ENCODE measurements at places on chromosomes 6 and 20.

- DNase-seq: no peak
Measured at GRCh38 chr20:13717631-13718044, 67.1 kb downstream of the ESF1 start.

DNA sequence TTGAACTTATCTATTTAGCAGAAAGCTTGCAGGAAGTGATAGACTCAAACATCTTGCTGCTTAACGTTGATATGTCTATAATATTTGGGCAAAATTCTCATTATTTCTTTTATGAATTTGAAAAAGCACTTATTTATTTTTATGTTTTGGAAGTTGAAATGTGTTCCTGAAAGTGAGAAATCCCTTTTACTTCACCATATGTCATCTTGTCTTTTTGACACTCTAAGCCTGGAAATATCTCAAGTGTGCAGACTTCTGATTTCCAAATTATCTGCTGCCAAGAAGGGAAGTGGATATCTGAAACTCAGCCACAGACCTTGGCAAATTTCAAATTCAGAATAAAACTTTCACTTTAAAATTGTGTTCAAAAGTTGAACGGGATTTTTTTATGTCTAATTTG, 368.7 kb upstream of the MANEA start:
- DNase-seq: no peak

GRCh38 chr20:36399147-36399968, 93.2 kb downstream of the DLGAP4 start:
- DNase-seq: peak; percentile 28

GRCh38 chr20:20439602-20440190, 71.8 kb downstream of the INSM1 start:
- no peak for DNase-seq

Data from MG63 (cell line).